Activated T-cell treated with anti-CD3 and anti-CD28 coated beads for 48 hours (primary cell): ENCODE measurements at places on chromosomes 1 and 21.

GRCh38 chr1:40373323-40374283 is at the start of gene SMAP2:
SMAP2 (plus strand) TSS chr1:40373727; CDS start chr1:40374121, 394 bp downstream.
- peak; percentile 96 for DNase-seq

- DNase-seq = no peak
Measured at GRCh38 chr1:17091252-17091651, 28.0 kb downstream of the PADI2 start.

- no peak for DNase-seq
Measured at GRCh38 chr1:186738926-186739325, 58.7 kb upstream of the PTGS2 start.

DNA sequence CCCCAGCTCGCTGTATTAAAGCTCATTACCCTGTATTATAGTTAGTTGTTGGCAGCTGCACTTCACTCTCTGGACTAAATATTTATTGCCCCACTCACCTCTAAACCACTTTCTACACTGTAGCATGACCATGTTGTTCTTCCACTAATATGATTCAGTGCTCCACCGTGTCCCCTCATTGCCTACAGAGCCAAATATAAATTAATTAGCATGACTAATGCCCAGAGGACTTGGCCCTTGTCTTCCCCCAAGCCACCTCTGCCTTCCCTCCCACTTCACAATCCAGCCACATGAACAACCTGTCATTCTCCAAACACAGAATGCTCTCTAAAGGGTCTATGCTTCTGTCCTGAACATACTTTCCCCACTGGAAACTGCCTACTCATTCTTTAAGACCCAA is 276.5 kb downstream of the PLPP3 start:
- no peak for DNase-seq

DNA sequence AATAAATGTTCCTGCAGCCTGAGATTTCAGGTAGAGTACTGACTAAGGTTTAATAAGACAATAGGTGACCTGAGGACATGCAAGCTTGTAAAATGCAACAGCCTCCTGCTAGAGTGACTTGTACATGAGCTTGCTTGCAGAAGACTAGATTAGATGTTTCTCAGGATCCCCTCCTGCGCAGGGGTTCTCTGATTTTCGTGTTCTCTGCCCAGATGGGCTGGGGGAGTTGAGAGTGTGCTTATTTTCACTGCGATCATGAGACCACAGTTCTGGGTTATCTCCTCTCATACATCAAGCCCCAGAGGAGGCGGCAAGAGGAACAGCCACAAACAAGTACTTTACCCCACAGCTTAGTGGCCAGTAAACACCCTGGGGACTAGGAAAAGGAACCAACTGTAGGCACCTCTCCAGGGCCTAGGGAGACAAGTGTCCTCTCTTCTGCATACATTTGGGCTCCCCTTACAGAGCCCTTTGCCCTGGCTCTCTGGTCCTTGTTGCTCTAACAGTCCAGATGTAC is 8.0 kb downstream of the TMEM81 start:
- DNase-seq = no peak

DNA sequence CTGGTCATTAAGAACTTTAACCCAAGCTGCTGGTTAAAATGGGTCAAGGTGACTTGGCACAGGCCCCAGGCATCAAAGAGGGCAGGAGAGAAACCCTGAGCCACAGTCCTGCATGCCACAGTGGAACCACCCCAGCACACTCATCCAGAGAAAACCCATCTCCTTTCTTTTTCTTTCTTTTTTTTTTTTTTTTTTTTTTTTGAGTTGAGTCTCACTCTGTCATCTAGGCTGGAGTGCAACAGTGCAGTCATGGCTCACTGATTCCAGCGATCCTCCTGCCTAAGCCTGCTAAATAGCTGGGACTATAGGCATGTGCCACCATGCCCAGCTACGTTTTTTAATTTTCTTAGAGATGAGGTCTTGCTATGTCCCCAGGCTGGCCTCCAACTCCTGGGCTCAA is 109.2 kb upstream of the RAB4A start:
- no peak for DNase-seq

DNA sequence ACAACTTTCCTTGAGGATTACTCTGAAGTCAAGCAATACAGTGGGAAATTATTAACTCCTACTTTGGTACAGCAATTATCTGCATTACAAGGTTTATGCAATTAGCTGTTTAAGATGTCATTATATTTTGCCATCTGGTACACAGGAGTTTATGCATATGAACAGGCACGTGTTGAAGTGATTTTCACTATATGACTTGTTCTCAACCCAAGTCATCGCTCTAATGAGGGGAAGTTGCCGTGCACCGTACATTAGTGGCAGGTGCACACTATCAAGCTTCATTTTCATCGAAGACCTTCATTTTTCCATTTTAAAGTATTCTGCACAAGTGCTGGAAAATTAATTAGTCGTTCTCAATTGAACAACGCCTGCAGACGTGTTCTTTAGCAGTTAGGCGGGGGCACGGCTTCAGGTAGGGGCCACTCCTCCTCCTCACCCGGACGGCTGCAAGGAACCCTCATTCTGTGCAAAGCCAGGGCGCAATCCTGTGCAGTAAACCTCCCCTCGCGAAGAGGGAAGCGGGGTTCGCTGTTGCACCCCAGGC is 39.8 kb upstream of the NFIA start:
- no peak for DNase-seq

- no peak for DNase-seq
Measured at GRCh38 chr21:38574895-38575575, 76.8 kb upstream of the ERG start.

GRCh38 chr1:178361847-178362246 is 134.9 kb downstream of the CLEC20A start:
- no peak for DNase-seq

DNA sequence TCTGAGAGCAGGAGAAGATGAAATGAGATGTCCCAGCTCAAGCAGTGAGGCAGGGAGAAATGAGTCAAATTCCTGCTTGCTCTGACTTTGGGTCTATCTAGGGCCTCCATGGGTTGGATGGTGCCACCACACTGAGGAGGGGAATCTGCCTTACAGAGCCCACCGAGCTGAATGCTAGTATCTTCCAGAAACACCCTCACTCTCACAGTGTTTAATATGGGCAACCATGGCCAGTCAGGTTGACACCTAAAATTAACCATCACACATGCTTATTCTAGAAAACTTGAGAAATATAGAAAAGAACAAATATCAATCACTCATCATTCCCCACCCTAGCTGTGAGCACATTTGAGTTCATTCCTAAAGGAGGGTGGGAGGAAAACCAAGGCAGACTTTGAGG is 29.4 kb upstream of the FHAD1 start:
- DNase-seq = no peak

DNA sequence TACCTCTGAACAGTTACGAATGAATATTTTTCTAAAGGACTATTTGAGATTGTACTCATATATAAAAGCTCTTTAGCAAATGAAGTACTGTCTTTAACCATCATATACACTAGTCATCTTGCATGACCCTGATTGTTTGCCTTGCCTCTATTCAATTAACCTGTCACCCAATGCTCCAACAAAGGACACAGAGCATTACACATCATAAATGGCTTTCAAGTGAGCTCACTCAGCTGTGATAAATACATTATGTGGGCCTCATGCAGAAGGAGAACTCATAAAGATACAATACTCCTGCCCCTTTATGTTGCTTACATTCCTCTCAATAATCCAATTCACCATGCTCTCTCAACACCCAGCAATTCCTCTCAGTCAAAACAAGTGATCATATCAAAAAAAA is 993.0 kb upstream of the PRMT6 start:
- DNase-seq = no peak

DNA sequence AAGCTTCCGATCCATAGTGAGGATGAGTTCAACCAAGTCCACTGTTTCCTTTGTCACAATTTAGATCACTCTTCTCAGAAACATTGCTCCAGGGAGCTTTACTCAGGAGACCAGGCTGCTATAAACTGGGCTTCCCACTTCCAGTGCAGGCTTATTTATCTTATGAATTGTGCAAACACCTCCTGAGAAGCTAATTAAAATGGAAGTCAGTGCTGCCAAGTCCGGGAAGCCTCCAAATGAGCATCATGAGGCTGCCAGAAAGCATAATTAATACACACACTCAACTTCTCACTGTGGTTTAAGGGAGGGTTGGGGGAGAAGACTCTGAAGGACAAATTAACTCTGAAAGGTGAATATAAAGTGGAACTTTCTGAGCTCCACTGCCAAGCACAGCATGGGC is 145.0 kb upstream of the SGIP1 start:
- DNase-seq = no peak

DNA sequence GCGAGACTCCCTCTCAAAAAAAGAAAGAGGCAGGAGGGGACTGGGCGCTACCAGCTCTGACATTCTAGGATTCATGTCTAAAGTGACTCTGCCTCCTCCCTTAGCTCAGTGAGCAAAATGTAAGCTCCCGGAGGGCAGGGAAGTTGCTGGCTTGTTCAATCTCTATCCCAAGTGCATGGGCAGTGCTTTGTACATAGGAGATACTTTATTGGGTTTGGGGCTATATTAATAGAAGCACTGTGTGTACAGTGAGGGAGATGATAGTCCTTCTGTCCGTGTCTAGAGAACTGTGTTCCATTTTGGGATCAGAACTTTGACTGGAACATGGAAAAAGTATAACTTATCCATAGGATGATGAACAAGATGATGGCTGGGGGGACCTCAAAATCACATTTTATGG is 16.7 kb upstream of the LUZP1 start:
- no peak for DNase-seq

DNA sequence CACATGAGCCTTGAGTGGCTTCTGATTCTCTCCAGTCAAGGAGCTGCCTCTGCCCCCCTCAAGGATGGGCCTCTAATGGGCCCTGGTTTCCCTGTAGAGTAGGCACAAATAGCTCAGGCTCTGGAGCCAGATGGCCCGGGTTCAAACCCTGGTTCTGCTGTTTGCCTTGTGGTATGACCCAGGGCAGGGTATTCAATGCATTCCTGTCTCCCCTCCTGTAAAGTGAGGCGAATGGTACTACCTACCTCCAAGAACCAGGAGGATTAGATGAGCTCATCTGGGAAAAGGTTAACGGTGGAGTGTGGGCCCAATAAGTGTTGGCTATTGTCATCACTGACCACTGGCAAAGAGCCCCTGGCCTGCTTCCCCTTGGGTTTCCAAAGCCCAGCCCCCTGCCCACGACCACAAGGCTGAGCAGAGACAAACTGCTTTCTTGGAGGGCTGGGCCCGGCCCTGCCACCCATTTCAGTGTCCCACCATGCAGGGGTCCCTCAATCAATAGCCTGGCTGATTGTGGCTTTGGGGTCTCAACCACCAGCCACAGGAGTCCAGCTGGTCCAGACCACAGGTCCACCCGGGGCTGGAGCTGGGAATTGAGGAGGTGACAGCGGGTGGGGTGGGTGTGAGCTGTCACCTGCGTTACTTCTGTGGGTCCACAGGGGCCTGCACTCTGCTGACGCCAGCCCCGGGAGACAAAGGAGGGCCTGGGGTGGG is 115.6 kb upstream of the RUNX3 start:
- DNase-seq = no peak
